CD4-positive, alpha-beta T cell treated with Interleukin-17A for 1 hour (primary cell): ENCODE measurements at places on chromosomes 7 and 10.

DNA sequence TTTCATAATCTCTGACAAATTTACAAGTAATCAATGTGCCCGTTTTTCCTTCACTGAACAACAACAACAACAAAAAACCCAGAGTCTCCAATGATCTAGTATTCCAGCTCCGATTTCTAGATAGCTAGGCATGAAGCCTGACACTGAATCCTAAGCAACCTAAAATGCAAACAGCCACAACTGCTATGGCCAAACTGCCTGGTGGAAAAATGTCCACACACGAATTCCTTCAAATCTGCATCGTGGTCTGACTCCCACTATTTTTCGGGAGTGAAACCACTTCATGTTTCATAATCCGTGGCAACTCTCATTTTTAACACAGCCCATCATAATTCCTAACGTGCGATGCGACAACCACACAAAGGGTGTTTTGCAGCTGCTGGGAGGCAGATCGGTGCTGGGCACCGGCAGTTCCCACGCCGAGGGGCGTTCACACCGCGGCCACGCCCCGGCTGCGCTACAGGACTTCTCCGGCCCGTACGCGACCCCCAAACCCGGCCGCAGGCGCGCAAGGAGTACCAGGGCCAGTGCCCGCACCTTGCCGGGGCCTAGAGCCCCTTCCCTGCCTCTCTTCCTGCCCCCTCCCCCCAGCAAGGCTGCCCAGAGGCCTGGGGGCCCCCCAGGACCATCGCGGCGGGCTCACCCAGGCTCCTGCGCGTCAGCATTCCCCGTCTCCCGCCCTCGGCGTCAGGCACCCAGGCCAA, 814 bp downstream of the RUFY2 start:
- DNase-seq: no peak

- DNase-seq: no peak
These were observed 61.7 kb downstream of the PROSER2 start for GRCh38 chr10:11884706-11885423.

GRCh38 chr7:82443547-82444219, at the start of gene CACNA2D1:
Gene CACNA2D1 (minus strand): TSS chr7:82443777.
- DNase-seq: no peak

DNA sequence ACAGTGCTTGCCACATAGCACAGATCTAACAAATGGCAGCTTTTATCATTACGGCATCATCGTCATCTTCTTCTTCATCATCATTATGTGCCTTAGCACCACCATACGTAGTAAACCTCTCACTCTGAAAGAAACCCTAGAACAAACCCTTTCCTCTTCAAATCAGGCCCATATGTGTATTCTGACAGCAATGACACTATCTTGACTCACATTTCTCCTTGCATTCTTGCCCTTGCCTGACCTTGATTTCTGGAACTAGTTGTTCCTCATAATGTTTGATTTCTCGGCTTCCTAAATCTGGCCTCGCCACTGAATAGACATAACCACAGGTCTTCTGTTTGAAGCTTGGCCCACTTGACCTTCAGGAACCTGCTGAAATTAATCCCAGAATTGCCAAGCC, 115.3 kb downstream of the DGKI start:
- no peak for DNase-seq

DNA sequence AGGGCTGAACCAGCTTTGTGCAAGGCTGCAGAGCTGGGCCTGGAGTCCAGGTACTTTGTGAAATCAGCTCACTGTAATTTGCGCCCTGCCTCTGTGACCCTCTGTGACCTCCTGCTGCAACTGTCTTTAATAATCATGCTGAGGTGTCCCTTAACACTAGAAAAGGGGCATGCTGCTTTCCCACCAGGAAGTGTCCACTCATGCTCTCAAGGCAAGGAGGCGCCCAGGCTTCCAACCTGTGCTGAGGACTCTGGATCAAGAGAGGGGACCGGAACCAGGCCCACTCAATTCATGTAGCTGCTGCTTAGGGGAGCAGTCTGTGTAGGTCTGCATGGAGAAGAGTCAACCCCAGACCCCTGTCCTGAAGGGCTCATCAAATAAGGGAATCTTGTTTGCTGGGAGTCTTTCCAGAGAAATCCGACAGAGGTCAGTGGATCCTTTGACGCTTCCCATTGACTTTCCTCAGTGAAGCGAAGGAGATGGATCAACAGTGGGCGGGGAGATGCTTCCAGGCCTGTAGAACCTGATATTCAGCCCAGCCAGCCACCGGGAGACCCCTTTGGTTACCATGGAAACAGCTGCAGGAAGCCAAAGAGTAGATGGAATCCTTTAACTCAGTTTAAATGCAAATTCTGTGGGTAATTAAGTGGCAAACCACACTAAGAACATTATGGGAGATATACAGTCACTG, 945.9 kb downstream of the GRID1 start:
- no peak for DNase-seq

DNA sequence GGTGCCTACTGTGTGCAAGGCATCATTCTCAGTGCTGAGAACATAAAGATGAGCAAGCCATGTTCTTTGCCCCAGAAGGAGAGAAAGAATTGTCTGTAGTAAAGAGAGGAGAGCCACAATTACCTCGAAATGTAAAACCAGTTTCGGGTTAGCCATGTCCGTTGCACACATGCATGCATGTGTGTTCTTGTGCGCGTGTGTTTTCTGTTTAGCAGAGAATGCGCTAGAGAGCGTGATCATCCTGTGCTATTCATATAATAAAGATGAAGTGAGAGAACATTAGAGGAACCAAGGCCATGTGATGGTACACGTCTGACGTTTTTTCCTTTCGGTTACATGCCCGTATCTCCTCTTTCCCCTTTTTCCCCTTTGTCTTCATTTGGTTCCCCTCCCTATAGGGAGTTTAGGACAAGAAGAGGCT, 158.2 kb downstream of the CELF2 start:
- DNase-seq: peak; percentile 56

DNA sequence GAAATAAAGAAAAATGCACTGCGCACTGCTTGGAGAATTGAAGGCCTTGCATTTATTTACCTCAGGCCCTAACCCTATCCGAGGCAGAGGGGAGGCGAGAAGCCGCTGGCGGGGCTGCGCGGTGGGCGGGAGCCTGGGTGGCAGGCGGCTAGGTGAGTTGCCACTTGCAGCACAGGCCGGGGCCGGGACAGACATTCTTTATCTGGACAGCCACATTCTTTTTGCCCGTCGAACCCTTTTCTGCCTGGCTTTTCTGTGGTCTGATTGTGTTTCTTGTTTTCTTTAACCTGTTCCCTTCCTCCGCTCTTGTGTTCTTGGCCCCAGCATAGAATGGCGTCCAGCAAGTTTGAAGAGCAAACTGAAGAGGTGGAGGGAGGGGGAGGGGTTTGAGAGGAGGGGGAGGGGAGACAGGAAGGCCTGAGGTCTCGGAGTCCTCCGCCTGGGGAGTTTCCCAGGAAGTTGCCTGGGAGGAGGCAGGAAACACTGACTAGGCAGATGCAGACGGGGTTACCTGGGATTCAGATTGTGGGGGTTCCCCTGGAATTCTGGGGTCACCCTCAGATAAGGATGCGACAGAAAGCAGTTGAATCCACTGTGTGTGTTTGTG, 5.1 kb downstream of the SHH start:
- DNase-seq: no peak

DNA sequence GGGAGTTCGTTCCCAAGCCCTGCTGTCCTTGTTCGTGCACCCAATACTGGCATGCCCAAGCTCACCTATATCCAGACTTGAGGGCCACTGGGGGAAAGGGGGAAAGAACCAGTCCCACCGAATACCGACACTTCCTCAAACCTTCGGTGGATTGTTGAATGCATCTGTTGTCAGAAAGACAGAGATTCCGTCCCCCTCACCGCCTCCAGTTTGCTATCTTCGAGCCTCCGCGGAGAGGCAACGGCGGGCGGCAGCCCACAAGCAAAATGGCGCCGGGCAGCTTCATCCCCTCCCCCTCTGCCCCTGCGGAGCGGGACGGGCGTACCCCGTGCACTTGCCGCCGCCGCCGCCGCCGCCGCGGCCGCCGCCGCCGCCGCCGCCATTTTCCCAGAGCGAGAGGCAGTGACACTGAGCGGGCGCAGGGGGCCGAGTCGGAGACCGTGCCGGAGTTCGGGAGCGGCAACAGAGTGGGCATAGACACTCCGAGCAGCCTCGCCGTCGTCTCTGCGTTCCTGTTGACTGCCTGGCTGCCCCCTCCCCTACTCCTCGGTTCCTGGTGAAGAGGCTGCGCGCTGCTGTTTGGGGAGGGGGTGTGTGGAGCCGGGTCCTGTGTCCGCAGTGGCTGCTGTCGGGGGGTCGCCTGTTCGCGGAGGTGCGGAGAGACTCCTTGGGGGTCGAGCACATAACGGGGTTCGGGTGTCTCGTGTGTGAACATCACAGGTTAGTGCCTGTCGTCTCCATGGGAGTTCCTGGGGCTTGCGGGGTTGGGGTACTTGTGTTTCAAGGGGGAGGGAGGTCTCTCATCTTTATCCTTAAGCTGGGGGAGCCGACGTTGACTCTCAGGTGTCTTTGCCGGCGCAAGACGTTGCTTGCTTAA, at the start of gene KMT2E:
KMT2E (plus strand) TSS at position 390 of the 877 bp plus-strand sequence. CDS start 26,748 bp downstream, outside the sequence.
- peak; percentile 94 for DNase-seq

GRCh38 chr10:103367379-103367781, 396 bp upstream of the TAF5 start:
- no peak for DNase-seq
